ENCODE measurements at places on chromosomes 13 and 19.

- DNase-seq, result peak; percentile 6
Observed at GRCh38 chr19:3479834-3480215, 500 bp downstream of the SMIM24 start.

DNA sequence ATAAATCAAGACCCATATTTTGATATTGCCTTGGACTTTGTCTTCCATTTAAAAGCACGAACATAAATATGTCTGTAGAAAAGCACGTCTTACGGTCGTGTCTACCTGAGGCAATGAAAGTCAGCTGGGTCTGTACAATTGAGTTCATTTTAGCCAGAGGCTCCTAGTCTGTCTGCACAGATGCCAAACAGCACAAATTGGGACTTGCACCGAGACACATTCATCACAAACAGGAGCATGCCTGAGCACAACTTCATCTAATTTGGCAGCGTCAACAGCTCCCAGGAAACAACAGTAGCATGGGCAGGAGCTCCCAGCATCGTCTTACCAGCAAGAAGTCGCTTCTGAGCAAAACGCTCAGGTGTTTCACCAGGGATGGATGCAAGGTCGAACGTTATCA is 687.0 kb downstream of the EFNB2 start:
- DNase-seq, result no peak

GRCh38 chr13:50631041-50631440 is 212.5 kb downstream of the DLEU7 start:
- no peak for DNase-seq

DNA sequence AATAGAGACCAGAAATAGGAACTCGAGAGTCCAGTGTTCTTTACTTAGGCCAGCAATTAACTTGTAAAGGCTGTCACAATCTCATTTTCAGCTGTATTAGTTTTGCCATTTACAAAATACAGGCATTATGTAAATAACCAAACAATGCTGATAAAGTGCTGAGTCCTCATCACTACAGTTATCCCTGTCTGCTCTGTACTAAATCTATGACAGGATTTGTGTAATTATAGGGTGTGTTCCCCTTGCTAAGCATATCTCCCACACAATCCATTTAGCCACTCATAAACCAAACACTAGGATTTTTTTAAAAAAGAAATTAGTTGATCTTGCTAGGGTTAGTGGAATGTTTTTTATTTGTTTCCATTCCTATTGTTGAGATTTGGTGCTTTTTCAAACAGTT is 23.2 kb downstream of the PDX1 start:
- no peak for DNase-seq

DNA sequence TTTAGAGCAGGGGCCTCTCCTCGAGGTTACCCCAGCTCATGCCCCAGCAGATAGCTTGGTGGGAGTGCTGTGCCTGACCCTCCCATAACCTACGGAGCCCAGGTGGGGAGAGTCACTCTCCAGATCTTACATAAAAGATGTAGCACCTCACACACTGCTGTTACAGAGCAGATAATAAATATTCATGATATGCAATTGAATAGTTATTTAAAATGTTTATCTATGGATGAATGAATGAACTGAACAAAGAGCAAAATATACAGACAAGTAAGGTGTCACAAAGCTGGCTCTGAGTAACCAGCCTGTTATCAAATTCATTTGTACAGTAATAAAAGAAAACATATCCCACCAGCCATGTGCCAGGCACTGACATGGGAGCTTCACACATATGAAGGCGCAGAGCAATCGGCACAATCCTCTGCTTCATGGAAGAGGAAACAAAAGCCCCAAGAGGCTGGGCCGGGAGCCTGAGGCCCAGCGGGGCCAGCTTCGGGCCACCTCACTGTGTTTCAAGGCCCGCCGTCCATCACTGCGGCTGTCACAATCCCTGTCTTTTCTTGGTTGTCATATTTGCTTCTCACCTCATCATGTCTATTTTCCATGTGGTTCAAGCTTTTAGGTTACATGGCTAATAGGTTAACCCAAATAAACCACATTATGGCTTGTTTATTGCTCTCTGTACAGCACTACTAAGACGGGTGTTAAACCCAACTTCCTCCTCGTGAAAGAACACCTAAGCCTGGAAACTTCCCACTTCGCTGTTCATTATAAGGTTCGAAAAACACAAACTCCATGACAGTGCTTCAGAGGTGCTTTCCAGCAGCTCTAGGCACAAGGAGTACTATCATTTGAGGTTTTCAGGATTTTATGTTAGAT is 78.4 kb downstream of the IRS2 start:
- DNase-seq, result no peak

DNA sequence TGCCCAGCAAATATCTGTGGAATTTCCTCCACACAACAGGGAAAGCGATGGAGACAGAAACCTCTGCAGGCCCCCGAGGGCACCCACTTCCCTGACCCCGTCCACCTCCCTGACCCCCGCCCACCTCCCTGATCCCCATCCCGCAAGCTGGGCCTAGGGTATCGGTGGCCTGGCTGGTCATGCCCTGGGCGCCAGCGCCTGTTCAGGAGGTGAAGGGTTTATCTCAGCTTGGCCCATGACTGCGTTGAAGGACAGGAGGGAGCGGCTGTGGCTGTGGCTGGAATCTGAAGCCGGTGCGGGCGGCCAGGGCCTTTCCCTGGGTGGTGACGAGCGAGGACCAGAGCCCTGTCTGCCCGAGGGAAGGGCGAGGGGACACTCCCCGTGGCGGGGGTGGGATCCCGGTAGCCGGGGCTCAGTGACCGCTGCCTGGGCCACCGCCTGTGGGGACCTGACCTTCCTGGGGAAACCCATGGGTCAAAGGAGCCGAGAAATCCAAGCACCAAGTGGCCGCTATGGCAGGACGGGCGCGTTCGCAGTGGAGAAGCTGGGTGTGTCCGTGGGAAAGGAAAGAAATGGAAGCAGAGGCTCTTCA is 20.7 kb downstream of the GAS6 start:
- DNase-seq, result no peak

DNA sequence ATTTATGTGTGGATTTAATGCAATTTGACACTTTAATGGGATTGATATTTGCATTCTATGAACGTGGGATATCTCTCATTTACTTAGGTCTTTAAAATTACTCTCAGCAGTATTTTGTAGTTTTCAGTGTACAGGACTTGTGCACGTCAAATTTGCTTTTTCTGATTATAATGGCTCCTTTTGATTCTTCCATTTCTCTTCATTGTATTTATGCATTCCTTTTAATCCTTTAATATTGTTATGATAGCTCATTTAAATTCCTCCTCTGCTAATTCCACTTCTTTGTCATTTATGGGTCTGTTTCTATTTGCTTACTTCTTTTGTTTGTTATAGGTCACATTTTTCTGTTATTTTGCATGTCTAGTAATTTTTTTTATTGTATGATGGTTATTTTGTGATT is 226.6 kb downstream of the ATP8A2 start:
- no peak for DNase-seq

DNA sequence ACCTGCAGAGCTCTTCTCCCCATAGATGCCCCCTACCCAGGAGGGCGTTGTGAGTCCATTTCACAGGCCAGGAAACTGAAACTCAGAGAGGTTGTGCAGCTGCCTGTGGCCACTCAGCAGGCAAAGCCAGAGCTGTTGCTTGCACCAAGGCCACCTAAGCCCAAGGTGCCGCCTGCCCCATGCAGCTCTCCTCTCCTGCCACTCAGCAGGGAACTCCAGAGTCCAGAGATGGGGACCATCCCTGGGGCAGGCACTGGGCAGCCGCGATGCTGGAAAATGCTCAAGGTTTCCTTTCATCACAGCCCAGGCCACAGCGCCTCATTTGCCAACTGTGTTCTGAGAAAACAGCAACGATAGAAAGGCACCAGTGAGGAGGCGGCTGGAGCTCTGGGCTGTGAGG is 41.0 kb upstream of the PEPD start:
- DNase-seq, result no peak

DNA sequence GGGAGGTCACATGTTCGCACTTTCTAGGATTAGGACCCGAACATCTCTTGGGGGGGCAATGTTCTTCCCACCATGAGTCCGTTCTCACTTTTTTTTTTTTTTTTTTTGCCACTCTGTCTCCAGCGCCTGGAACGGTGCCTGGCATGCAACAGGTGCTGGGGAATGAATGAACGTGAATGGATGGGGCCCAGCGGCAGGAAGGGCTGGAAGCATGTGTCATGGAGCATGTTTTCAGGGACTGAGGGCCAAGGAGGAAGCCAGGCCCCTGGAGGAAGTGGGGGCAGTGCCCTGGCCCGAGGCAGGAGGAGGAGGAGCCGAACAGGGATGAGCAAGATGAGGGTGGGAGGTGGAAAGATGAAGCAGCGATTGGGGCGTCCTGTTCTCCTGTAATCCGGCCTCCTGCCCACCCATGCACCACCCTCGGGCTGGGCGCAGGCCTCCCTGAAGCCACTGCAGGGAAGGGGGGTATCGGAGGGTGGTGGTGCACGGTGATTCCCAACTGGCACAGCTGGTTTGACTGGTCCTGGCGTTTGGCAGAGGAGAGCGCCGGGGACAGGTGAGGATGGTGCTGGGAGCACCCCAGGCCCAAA is 8.8 kb upstream of the SULT2B1 start:
- DNase-seq, result no peak

- no peak for DNase-seq
Observed at GRCh38 chr19:1854542-1855039, 6.3 kb upstream of the REXO1 start.

DNA sequence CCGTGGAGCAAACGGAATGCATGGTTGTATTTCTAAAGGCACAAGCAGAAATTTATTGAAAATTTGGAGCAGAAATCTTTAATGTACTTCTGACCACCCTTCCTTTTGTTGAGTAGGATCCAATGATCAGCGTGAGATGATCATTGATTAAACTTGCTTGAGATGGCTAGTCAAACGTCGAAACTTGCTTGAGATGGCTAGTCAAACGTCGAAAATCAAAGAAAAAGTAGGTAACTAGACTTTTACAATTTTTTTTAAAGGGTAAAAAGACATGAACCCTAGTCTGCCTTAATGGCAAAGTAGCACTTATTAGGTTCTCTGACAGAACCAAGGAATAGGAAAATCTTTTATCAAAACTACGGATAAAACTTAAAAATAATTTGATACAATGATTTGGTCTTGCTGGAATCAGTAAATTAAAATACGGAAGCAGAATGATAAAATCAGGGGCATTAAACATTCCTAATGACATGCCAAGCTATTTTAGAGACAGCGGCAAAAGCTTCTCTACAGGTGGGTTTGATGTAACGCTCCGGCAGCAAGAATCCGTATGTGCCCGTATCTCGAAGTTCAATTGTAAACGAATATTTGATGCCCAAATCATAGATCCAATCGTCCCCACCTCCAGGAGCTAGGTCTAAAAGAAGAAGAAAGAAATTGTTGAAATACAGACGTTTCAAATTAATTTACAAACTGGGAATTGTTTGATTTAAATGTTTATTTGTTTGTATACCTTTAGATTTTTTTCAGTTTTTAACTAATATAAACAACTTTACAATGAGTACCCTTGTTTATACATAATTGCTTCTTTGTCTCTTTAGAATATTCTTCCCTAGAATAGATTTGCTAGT is 841 bp upstream of the ZC3H13 start:
- no peak for DNase-seq

GRCh38 chr19:48819366-48819816 is 8.6 kb upstream of the BCAT2 start:
- DNase-seq, result no peak

- DNase-seq, result no peak
Observed at GRCh38 chr19:55423225-55424005, 15.8 kb upstream of the UBE2S start.

DNA sequence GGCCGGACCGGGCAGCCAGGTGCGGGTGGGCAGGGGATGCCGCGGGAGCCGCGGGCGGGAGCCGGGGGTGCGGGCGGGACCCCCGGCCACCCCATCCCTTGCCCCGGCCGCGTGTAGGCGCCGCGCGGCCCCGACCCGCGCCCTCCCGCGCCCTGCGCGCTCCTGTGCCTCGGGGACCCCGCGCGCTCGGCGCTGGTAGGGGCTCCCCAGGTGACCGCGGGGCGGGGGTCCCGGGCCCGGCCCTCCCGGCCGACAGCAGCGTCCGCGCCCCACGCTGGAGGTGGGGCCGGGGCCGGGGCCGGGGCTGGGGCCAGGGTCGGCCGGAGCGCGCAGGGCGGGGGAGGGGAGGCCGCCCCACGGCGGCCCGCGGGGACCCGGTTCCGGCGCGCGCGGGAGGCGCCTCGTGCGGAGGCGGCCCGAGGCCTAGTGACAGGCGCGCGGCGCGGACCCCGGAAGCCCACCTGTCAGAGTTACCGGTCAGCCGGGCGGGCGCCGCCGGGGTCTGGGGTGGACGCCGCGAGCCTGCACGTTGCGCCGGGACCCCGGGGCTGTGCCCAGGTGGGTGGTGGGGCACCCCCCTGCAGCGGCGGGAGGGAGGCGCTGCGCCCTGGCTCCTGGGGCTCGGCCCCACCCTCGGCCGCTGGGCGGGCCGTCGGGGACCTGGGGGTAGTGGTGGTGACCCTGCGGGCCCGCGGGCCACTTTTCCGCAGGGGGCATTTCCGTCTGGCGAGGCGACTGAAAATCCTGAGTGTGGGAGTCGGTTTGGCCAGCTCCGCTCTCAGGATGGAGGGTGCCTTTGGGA is 518 bp downstream of the TFDP1 start:
- DNase-seq, result no peak

GRCh38 chr19:17796013-17796837 is 1.3 kb downstream of the B3GNT3 start:
- no peak for DNase-seq

DNA sequence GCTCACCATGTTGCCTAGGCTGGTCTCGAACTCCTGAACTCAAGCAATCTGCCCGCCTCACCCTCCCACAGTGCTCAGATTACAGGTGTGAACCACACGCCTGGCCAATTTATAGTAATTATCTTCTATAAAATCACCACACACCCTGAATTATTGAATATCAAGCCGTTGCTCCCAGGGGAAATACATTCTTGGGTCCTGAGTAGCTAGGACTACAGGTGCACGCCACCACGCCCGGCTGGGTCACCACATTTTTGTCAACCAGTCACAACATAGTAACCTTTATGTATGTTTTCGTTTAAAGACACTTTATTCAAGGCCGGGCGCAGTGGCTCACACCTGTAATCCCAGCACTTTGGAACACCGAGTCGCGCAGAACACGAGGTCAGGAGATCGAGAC is 8.3 kb downstream of the CBLC start:
- no peak for DNase-seq

GRCh38 chr19:49657493-49658138 is 8.0 kb downstream of the IRF3 start:
- no peak for DNase-seq

DNA sequence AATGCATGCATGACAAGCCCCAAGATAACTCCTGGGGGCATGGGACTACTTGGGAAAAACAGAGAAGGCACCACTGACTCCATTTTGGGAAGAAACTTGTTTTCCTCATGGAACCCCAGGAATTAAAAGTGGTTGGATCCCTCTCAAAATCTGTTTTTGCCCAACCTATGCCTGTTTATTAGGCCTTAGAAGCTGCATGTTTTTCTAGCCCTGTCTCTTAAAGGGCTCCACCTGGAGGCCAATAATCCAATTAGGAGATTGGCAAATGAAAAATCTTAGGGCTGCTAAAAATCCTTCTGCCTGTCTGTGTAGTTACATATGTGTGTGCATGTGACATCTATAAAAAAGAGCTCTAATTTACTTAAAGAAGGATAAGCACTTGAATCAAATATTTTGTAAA is 26.9 kb downstream of the MED4 start:
- DNase-seq, result no peak

Data from activated T-cell treated with anti-CD3 and anti-CD28 coated beads for 4 hours (primary cell).